ENCODE measurements at places on chromosomes 2 and 18.

- no peak for DNase-seq
Measured at GRCh38 chr18:79507546-79508480, 112.1 kb downstream of the NFATC1 start.

DNA sequence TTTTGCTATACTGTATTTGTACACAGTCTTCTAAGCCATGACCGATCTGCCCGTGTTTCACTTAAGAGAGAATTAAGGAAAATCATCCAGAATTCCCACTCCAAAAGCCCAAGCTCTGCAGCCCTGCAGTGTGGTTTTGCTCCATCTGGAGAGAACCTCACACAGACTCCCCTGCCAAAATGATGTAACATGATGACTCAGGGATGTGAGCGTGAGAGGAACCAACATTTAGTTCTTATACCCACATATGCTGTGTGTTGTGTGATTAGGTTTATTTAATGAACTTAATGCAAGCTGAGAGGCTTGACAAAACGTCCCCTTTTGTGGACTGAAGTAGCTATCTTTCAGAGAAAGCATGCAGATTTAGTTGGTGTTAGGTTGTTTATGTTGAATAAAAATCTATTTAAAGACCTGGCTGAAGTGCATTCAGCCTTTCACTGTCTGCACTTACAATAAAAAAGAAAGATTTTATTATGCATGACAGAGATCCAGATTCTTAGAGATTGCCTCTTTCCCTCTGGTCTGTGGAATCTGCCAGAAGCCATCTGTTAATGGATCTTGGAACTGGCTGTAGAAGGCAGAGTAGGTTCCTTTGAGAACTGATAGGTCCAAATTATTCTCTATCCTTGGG lies 6.3 kb downstream of the RAB12 start:
- peak; percentile 53 for DNase-seq

DNA sequence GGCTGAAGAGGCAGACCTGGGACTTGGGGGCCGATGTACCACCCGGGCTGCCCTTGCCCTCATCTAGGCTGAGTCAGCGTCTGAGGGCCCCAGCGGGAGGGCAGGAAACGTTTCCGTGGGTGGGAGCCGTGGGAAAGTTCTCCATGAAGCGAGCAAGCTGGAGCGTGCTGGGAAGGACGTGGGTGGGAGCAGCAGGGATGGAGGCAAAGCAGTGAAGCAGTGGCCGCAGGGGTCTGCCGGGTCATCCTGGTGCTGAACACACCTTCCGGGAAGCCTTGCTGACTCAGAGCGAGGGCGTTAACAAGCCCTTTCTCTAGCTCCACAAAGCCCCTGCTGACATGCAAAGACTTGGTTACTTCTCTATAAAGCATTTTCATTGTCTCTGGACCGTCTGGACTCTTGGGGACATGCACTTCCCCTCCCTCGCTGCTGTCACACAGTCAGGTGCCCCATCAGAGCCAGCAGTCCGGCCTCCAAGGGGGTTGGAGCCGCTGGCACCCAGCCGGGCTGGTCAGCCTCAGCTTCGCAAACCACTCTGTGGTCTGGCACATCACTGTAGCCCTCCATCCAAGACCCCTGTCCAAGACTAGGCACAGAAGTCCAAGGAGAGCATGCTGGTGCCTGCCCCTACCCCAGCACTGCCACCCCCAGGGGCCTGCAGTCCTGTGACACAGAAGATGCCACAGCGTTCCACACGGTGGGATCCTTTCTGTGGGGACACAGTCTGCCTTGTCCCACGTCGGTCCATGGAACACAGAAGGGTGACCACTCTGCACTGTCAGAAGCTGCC lies 115.1 kb upstream of the GPC1 start:
- peak; percentile 2 for DNase-seq

DNA sequence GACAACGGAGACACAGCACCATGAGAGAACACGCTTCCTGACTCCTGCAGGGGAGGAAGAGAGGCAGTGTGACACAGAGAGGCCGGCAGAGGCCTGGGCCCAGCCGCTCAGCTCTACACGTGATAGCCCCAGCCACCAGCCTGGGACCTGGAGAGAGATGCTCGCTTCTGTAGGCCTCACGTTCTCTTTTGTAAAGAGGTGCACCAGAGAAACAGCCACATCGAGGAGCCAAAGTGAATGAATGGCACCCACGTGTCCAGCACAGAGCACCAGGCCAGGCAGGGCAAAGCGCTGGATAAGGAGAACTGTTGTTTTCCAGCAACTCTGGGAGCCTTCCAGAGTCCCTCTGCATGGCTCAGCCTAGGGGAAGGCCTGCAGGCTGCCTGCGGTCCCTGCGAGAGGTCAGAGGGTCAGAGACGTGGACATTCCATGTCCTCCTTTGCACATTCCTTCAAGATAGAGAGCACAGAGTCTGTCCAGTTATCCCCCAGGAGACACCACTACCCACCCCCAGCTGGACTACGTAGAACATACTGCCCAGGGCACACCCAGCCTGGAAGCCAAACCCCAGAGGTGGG lies 14.2 kb downstream of the LIMS2 start:
- DNase-seq, result peak; percentile 74

DNA sequence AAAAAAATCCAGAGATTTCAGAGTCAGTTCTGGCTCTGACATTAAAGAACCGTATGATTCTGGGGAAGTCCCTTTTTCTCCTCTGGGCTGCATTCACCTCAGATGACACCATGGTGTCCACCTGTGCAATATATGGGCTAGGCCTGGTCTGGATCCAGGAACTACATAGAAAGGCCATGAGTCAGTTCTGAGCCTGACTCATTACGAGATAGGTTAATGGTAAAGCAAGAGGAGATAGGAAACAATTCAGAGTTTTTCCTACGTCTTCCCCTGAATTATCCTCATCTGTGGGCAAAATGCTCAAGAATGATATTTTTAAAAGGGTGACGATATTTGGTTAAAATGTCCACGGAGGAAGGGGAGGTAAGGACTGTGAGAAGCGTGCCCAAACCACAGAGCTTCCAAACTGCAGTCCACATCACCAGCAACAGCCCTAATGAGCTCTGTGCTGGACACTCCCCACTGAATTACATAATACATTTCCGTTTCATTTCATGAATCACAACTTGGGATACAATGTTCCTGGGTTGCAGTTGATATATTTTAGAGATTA lies 180.1 kb upstream of the OSR1 start:
- DNase-seq, result peak; percentile 90

DNA sequence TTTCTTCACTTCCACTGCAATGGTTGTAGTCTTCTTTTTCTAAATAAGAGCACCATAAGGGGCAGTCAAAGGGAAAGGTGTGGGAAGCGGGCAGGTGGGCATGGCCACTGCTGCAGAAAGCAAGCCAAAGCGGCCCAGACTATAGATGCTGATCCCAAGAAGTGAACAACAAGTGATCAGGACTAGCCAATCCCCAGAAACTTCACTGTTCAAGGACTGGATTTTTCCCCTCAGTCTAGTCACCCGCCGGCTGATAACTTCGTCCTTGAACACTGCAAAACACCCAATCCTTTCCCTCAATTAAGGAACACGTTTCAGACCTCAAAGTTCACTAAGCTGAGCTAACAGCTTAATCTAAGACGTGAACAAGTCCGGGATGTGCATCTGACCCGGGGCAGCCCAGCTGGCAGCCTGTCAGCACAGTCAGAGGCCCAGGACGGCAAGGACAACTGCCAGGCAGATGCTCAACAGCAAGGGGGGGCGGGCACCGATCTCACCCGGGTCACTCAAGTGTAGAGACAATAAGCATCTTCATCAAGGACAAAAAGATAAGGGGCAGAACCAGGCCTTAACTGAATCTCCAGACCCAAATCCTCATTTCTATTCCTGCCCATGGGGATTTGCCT lies 59.8 kb downstream of the HDLBP start:
- no peak for DNase-seq

DNA sequence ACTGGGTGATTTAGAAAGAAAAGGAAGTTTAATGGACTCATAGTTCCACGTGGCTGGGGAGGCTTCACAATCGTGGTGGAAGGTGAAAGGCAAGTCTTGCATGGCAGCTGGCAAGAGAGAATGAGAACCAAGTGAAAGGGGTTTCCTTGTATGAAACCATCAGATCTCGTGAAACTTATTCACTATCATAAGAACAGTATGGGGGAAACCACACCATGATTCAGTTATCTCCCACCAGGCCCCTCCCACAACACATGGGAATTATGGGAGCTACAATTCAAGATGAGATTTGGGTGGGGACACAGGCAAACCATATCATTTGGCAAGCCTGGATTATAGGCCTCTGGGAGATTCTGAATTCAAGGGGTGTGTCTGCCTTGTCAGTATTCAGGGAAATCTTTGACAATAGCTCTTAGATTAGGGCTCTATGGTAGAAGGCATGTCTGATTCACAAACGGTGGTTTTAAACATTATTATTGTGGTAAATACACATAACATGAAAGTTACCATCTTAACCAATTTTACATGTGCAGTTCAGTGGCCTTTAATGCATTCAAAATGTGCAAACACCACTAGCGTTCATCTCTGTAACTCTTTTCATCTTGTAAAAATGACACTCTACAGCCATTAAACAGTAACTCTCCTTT lies 15.3 kb upstream of the PLB1 start:
- no peak for DNase-seq

DNA sequence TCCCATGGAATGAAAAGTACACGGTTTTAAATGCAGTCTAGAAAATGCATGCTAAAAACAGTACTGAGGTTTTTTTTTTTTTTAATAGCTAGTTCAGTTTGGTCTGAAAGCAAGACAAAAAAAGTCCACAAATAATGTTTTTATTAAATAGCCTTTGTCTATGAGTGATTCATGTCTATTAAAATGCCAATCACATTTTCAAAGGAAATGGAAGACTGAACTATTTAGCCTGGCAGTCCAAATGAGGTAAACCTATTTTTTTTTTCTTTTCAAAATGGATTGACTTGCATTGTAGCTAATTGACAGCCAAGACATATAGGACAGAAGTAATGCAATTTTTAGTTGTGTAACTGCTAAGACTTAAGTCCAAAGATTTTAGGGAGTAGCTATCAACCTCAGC lies 90.3 kb downstream of the LRP1B start:
- DNase-seq, result no peak

DNA sequence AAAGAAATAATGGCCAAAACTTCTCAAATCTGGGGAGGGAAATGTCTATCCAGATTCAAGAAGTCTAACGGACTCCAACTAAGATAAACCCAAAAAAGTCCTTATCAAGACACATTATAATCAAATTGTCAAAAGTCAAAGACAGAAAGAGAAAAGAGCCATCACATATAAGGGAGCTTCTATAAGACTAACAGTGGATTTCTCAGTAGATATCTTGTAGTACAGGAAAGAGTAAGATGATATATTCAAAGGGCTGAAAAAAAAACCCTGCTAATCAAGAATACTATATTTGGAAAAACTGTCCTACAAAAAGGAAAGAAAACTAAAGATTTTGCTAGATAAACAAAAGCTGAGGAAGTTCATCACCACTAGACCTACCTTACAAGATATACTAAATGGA lies 35.4 kb downstream of the TMEM247 start:
- DNase-seq, result no peak

DNA sequence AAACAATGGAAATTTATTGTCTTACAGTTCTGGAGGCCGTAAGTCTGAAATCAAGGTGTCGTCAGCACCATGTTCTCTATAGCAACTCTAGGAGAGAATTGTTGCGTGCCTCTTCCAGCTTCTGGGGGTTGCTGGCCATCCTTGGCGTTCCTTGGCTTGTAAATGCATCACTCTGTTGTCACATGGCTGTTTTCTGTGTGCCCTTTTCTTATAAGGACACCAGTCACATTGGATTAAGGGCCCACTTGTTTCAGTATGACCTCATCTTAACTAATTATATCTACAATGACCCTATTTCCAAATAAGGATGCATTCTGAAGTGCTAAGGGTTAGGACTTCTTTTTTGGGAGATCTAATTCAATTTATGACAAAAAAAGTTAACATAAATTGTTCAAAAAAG lies 1.4 kb upstream of the PLEK start:
- DNase-seq, result no peak
